ENCODE measurements at places on chromosomes 6 and 20. TPM values are rescaled to one million over a fixed set of nuclear protein-coding genes. Genes with fewer than 3 reads are reported as not detected.

DNA sequence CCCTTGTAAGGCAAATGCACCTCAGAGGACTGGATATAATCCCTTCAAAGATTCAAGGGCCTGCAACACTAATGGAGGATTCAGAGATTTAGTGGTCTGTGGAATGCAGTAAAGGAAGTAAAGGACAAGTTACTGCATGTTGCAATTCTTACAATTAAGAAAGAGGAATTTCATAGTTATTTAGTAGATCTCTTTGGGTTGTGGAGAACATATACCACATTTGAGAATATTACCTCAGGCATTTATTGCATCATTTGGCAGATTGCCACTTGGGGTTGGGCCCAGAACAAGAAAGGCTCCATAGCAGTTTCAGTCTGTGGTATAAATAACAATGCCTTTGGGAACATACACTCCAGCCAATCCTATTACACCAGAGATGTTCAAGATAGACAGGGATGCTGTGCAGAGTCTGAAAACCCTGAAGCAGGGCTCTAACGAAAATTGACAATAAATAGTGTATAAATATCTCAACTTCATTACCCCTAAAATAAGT, 20.9 kb upstream of the EPM2A start:
- H3K27ac ChIP-seq = no peak overlapping the region
- DNase-seq = no peak
- no peak overlapping the region for H3K4me3 ChIP-seq
- H3K36me3 ChIP-seq = no peaks in the 10 kb centered on the region

GRCh38 chr20:59792300-59792699, 141.1 kb downstream of the SYCP2 start:
- no peaks in the 10 kb centered on the region for H3K27me3 ChIP-seq
- H3K36me3 ChIP-seq = no peaks in the 10 kb centered on the region
- no peaks in the 10 kb centered on the region for H3K4me1 ChIP-seq
- no peak overlapping the region for H3K4me3 ChIP-seq
- H3K27ac ChIP-seq = no peak overlapping the region

DNA sequence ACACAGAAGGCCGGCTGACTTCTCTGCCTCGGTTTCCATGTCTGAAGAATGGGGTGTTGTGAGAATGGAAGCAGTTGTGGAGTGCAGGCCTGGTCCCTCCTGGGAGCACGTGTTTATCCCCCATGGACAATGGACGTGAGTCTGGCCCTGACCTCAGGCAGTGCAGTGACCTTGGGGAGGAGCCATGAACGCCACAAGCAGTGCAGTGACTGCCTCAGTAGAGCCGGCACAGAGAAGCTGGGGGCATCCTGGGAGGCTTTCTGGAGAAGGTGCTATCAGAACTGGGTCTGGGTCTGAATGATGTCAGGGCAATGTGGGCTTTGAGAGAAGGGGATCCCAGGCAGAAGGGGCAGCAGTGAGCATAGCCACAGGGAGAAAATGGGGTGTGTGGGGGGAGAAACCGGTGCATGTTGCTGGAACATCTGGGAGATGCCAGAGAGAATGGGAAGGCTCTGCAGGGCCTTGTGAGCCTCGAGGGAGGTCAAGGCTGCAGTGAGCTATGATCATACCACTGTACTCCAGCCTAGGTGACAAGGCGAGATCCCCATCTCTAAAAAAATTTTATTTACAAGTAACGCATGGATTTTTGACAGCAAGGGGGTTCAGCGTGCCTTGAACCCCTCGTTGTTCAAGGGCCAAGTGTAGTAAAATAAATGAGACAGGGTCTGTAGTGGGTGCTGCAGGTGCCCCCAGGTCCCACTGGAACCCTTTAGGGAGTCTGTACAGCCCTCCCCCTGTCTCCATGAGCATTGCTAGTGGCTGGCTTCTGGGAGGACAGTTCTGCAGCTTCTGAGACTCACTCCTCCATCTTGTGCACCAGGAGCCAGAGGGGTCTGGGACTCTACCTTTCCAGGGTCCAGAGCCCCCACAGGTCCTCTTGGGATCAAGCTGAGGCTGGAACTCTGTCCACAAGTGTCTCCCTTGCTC, 27.0 kb upstream of the ZBP1 start:
- no peaks in the 10 kb centered on the region for H3K4me1 ChIP-seq
- H3K27ac ChIP-seq = no peak overlapping the region
- H3K36me3 ChIP-seq = no peaks in the 10 kb centered on the region
- H3K27me3 ChIP-seq = no peaks in the 10 kb centered on the region
- no peak for DNase-seq

DNA sequence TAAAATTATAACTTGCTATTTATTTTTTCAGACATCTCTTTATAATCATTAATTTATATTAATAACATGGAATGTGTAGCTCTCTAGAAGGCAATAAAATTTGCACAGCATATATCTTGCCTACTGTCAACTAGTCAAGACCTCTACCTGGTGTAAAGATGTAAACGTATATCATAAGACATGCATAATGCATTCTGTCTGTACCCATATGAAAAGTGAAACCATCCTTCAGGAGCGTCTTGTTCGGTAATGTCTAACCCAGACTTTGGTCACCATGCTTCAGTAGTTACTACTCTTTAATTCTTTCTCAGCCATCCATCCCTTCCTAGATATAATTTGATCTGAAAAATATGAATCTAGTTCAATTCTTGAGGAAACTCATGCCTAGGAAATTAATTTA, 21.0 kb downstream of the CEP43 start:
- no peak overlapping the region for H3K27ac ChIP-seq
- no peaks in the 10 kb centered on the region for H3K27me3 ChIP-seq
- H3K4me1 ChIP-seq = no peaks in the 10 kb centered on the region
- H3K4me3 ChIP-seq = no peak overlapping the region
- peaks cover 16% of the 10 kb centered on the region for H3K36me3 ChIP-seq

Gene BPIFB2
- total RNA-seq = not detected

- no peak overlapping the region for H3K4me3 ChIP-seq
- no peak for DNase-seq
- no peak overlapping the region for H3K27ac ChIP-seq
These were observed 3.9 kb downstream of the CCN2 start for GRCh38 chr6:131946992-131947955.

Gene AVP
- total RNA-seq = not detected

- DNase-seq = no peak
- H3K27me3 ChIP-seq = no peaks in the 10 kb centered on the region
- no peaks in the 10 kb centered on the region for H3K36me3 ChIP-seq
- H3K4me3 ChIP-seq = no peak overlapping the region
- H3K4me1 ChIP-seq = no peaks in the 10 kb centered on the region
- H3K27ac ChIP-seq = no peak overlapping the region
These were observed 79.0 kb downstream of the LYRM4 start for GRCh38 chr6:5181510-5182317.

Gene COL20A1
- 0.11 TPM for total RNA-seq

Data from CD4-positive, alpha-beta memory T cell (primary cell).